ENCODE measurements at places on chromosomes 6 and 20. TPM values are rescaled to one million over a fixed set of nuclear protein-coding genes. Genes with fewer than 3 reads are reported as not detected.

Gene TOX2
- 0.12 TPM for total RNA-seq

GRCh38 chr6:53986165-53986720, 125.0 kb upstream of the MLIP start:
- peak; percentile 66 for DNase-seq

- DNase-seq, result no peak
These were observed 11.7 kb downstream of the UST start for GRCh38 chr6:148758492-148758891.

DNA sequence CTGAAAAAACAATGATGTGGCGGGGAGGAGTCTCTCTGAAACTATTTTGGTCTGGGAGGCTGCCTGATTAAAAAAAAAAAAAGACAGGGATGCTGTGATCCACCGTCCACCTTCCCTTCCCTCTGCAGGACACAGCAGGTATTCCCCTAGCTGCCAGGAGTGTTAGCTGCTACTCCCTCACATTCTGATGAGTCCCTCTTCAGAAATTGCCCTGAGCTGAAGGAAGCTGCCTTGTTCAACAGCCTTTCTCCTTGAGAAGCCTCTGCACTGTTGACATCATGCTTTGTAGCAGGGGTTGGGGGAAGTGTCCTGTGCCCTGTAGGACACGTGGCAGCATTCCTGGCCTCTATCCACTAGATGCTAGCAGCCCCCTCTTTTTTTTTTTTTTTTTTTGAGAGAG, 71.7 kb upstream of the ZMYND8 start:
- no peak for DNase-seq

DNA sequence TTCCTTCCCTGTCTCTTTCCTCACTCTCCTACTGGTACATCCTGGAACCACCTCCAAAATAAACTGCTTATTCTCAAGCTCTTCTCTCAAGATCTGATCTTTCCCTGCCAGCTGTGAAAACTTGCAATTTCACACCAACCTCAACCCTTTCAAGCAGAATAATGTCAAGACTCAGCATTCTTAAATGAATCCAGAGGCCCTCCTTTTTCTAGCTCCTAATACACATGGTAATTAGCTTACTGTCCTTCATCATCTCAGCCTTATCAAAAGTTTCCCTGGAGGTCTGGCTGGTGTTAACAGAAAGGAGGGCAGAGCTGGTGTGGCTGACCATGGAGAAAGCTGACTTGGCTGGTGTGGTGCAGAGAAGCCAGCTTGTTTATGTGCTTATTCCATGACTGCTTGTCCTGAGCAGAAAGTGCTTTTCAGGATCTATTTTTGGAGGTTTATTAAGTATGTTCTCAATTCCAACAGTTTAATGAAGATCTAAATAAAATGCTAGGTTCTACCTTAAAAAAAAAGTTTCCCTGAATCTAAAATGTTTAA, 50.5 kb downstream of the CFAP61 start:
- DNase-seq, result no peak

- no peak for DNase-seq
These were observed 757.3 kb downstream of the DOK5 start for GRCh38 chr20:55232647-55233046.

DNA sequence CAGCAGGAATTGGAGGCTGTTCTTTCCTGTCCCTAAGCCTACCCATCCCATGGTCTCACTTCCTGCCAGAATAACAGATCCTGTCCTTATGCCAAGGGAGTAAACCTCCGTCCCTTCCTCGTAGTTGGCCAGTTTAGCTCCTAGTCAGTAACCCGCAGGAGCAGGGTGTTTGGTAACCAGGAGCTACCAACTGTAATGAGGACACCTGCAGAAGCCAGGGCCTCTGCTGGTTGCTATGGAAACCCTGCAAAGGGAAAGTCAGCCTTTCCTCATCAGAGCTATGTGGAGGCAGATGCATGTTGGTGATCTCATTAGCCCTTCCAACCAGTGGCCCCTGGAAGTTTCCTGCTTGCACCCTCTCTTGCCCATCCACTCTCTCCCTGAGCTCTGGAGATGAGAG, 368.2 kb upstream of the SULF2 start:
- no peak for DNase-seq

DNA sequence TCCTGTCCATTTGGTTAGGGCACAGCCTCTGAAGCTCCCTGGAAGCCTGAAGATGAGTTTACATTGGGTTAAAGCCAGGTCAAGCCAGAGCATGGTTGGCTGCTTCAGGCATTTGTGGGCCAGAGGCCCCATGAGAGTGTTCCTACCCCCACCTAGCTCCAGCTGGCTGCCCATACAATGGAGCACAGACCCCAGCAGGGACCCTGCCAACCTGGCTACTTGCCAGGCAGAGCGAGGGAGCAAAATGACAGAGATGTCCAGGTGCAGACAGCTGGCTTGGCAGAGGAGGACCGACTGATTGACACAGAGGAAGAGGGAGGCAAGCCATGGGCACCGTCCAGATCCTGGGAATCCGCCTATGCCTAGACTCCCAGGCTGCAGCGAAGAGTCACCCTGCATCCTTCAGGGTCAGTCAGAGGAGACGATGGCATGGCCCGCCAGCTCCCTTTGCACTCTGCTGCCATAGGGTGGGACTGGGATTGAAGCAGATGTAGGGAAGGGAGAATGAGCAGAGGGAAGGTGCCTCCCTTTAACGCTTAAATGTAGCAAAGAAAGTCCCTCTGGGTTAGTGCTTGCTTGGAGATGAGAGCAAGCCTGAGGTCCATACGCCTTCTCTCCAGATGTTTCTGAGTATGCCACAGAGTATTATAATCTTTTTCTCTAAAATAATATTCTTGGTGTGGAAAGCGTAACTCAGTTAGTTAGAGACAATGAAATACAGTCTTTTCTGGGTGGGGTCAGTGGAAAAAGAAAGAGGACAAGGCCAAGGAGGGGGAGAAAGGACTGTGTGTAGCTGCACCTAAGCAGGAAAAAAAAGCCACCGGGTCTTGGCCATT, 77.6 kb upstream of the FYN start:
- DNase-seq, result no peak

DNA sequence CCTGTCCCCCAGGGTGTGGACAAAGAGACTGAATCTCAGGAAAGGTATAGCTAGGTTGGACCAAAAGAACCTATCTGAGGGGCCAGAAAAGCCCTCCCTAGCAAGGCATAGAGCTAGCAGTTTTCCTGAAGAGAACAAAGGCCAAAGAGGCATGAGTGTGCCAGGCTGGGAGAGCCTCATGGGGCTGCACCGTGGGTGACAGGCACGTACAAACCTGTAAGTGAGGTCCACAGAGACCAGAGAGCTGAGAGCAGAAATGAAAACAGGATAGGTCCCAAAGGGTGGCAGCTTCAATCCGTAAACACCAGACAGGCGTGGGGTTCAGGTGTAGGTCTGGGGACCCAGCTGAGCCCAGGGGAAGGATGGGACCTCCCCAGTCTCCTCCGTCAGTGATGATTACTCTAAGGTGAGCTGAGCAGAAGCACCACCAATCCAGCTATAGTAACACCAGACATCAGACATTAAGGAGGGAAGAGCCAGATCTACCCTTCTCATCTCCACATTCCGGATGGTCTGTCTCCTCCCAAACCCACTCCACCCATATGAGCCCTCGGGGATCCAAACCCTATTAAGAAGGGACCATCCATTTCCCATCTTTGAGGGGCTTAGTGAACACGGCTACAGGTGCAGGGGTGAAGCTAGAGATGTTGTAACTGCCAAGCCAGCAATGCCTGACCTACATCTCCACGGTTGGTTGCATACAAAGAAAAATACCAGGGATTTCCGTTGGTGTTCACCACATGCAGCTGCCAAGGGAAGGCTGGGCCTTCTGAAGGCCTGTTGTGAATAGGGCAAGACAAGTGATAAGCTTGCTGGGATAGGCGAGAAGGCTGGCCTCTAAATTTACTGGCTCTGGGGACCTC, 38.3 kb downstream of the BCL2L1 start:
- DNase-seq, result no peak

GRCh38 chr20:17863577-17864292, 104.9 kb downstream of the SNX5 start:
- DNase-seq, result no peak

Gene LY6G5B
- not detected for total RNA-seq

Gene TOMM6
- 348 TPM for total RNA-seq

Gene CYP21A2
- total RNA-seq, result 0.48 TPM

Measured in H4 (cell line).